CD8-positive, alpha-beta memory T cell (primary cell): ENCODE measurements at places on chromosomes 12 and 14. TPM values are rescaled to one million over a fixed set of nuclear protein-coding genes. Genes with fewer than 3 reads are reported as not detected.

GRCh38 chr14:102579696-102580549 is 12.5 kb upstream of the RCOR1 start:
- DNase-seq = no peak

- DNase-seq = no peak
Observed at GRCh38 chr14:86619726-86620125, 1089.8 kb downstream of the FLRT2 start.

DNA sequence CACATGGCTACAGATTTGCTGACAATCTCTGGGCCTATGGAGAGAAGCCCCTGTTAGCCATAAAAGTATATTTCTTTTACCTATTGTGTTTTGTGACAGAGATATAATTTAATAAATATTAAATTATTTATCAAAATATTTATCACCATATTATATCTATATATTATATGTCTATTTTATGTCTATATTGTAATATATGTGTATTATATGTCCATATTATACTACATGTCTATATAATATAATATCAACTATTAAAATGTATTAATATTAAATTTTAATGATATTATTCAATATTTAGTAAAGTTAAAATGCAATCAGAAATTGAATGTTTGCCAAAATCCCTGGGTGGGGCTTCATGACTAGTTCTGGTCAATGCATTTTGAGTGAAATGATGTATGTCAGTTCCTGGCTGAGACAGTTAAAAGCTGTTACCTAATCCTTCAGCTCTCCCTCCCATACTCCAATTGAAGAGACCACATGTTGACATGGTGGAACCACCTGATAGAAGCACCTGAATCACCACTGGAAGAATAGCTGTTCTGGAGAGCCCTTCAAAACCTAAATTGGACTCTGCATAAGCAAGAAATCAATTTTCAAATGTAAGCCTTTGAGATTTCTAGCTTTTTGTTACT is 357.3 kb upstream of the DDHD1 start:
- no peak for DNase-seq

DNA sequence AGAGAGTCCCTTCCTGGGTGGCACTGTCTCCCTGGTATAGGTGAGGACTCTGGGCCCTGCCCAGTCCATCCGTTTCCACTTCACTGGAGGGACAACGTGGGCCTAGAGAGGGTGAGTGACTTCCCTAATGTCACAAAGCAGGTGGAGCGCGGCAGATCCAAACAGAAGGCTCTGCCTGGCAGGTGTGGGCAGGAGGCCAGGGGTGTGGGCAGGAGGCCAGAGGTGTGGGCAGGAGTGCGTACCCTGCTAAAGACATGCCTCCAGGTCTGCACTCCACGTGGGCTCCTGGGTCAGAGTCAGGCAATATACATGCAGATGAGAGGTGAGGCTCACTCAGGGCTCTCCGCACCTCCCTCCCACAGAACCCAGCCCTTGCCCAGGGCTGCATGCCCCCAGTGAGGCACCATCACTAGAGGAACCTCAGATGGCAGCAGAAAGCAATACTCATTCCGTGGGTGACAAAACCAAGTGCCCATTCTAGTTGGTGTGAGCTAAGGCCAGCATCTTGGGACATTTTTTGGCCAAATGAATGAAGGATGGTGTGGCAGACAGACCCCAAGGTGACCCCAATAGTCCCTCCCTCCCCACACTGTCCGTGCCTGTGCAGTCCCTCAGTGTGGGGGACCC is 271.6 kb upstream of the RTL1 start:
- DNase-seq = no peak

- DNase-seq = no peak
Observed at GRCh38 chr12:57575771-57576612, 15.0 kb upstream of the PIP4K2C start.

GRCh38 chr14:100900837-100901390 is 2.6 kb downstream of the RTL1 start:
- no peak for DNase-seq

DNA sequence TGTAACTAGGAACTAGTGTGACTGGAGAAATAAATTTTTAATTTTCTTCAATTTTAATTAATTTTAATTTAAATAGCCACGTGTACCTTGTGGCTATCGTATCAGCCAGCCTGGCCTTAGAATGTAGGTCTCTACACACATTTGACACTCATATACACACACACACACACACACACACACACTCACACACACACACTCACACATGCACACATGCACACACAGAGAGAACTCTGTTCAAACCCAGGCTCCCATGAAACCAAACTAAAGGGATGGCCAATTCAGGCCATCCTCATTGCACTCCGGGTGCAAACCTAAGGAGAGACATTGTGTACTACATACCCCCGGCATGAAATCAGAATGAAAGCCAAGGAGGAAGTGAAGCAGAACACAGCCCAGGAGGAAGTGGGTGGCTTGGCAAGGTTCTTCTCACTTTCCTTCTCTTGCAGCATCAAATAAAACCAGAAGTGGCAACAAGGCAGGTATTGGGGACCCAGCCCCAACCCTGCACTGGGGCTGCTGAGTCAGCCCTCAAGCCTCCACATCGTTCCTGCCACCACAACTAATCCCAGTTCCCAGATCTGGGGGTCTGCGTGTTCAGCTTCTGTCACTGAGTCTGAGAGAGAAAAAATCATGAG is 26.2 kb upstream of the CHPT1 start:
- no peak for DNase-seq

The PDE3A gene
- not detected for total RNA-seq

The MYH6 gene
- total RNA-seq = not detected

The KRT75 gene
- not detected for total RNA-seq

The KRT71 gene
- total RNA-seq = not detected

The PTPRR gene
- total RNA-seq = not detected
